Left renal cortex interstitium (tissue), 4 donors: ENCODE measurements at places on chromosomes 2 and 18.

- DNase-seq, result no peak
Observed at GRCh38 chr2:60368456-60368855, 185.0 kb downstream of the BCL11A start.

DNA sequence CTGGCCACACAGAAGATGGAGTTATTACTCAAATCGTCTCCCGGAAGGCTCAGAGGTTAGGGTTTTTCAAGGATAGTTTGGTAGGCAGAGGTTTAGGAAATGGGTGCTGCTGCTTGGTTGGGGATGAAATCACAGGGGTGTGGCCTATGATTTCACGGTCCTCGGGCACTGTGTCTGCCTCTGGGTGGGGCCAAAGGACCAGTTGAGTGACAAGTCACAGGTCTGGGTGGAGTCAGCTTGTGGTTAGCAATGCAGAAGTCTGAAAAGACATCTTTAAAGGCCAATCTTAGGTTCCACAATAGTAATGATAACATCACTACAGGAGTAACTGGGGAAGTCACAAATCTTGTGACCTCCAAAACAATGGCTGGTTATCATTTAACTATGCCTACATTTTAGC, 387.8 kb downstream of the ZNF521 start:
- no peak for DNase-seq

- no peak for DNase-seq
Observed at GRCh38 chr18:4060427-4061281, 394.5 kb downstream of the DLGAP1 start.

GRCh38 chr2:101609433-101609832, 88.1 kb upstream of the MAP4K4 start:
- no peak for DNase-seq

GRCh38 chr2:42926434-42927333, 134.3 kb upstream of the HAAO start:
- no peak for DNase-seq

GRCh38 chr2:134479696-134480330, 225.9 kb downstream of the MGAT5 start:
- DNase-seq, result no peak

GRCh38 chr2:23584054-23584745, 199.2 kb downstream of the KLHL29 start:
- DNase-seq, result no peak

GRCh38 chr2:29011418-29012060, 30.4 kb downstream of the TOGARAM2 start:
- no peak for DNase-seq
